Stimulated activated CD8-positive, alpha-beta memory T cell treated with anti-CD3 and anti-CD28 coated beads, Interleukin-4, amount 100 ng/mL, for 1 hour (primary cell): ENCODE measurements at places on chromosomes 5 and 9.
A peak's percentile ranks its signal among the peaks of the same experiment; 100 is the strongest.

DNA sequence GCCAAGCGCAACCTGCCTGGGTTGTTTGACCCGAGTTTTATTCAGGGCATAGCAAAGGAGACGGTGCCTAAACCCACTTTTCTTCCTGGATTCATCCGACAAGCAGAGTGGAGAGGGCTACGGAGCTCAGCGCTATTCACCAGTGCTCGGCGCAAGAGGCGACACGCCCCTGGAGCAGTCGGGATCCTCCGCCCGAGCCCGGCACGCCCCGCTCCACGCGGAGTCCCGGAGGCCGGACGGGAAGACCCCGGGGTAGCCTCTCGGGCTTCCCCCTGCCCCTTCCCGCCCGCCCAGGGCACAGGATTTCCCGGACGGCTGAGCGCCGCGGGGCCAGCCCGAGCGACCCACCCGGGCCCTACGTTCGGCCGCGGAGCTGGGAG is 427 bp downstream of the SERINC5 start:
- no peak for DNase-seq

GRCh38 chr5:116358911-116359418 is 215.7 kb downstream of the SEMA6A start:
- no peak for DNase-seq

DNA sequence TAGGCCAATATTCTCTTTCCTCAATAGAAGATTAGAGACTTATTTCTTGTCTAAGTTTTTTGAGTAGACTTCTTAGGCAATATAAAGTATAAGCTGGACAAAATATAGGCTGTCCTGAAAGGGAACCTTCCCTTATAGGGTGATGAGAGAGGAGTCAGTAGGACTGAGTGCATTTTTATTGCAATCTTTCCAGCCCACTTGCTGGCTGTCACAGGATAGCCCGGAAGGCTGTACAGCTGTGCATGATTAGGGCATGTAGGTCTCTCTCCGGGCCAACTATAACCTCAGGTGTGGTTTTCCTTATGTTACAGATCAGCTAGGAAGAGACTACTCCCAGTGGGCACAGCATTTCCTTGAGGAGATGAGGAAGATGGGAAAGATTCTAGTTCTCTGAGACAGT is 159.8 kb upstream of the MEF2C start:
- no peak for DNase-seq

DNA sequence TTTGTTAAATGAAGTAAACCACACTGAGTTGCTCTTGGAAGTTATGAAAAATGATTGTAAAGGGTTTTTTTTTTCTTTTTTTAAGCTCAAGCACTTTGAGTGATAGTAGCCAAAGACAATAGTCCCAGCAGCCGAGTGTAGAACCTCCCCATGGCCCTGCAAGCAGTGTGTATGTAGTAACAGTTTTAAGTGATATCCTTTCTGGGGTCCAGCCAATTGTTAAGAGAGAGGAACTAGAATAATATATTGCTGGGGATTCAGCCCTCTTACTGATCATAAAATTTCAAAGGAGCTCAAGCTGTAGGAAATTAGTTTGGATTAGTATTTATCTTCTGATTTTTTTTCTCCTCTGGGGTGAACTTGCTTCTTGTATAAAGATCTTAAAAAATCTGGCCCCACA is 43.2 kb downstream of the NPR3 start:
- DNase-seq = no peak

GRCh38 chr9:108296056-108296455 is 559.7 kb downstream of the ACTL7B start:
- no peak for DNase-seq

DNA sequence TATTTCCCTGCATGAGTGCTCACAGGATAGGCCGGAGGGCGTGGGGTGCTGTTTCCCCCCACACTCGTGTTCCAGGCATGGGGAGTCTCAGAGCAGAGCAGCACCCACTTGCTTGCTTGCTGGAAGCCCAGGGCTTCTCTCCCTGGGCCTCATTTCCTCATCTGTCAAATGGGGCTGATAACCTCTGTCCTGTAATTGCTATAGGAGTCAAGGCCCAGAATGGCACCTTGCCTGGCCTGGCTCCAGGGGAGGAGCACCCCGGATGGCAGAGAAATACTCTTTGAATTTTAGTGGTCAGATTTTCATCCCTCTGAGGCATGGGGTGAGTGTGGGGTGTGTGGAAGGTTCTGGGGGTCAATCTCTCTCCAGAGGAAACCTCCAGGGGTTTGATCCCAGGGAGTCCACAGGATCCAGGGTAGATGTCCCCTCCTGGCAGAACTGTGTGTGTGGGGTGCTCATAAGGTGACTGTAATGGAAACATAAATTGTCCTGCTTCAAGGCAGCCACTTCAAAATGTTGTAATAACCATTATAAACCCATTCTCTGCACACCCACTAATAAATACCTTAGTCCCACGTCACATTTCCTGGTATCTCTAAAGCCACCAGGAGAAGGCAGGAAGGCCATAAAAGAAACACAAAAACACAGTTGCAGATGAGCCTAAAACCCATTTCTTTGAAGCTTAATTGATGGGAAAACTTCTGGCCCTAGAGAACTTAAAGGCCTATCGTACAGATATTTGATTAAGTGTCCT is 272.2 kb downstream of the FSTL4 start:
- no peak for DNase-seq

DNA sequence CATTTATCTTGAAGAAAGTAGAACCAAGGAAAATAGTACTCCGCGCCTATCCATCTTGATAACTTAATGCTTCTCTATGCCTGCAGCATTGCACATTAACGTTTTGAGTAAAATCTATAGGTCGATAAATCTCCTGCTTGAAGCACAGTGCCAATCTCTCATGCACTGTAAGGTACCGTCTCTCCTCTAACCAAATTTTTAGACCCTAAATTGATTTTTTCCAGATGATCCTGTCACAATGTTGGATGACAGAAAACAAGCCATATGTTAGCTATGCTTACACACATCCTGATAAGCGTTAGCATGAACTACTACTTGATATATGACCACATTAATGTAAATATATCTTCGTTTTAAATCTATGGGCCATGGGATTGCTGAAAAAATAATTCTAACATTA is 723.8 kb upstream of the CDH6 start:
- no peak for DNase-seq

- DNase-seq = no peak
Observed at GRCh38 chr9:4875559-4875958, 82.8 kb downstream of the RCL1 start.

- no peak for DNase-seq
Observed at GRCh38 chr9:92349771-92350739, 24.3 kb downstream of the CENPP start.

DNA sequence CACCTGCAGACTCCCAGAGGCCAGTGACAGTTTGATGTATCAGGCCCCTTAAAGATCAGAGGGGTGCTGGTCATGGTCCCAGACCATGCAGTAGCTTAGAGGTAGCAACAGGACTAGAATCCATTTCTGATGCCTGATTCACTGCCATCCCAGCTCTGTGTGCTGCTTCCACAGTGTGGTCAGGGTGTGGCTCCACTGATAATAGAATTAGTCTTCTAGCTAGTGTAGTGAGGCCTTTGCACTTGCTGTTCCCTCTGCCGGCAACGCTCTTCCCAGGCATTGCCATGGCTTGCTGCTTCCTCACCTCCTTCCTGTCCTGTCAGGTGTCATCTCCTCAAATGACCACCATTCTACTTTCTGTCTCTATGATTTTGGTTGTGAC is 15.8 kb downstream of the PPARGC1B start:
- no peak for DNase-seq

- DNase-seq = no peak
Observed at GRCh38 chr5:178376921-178377582, 144.4 kb upstream of the PHYKPL start.

DNA sequence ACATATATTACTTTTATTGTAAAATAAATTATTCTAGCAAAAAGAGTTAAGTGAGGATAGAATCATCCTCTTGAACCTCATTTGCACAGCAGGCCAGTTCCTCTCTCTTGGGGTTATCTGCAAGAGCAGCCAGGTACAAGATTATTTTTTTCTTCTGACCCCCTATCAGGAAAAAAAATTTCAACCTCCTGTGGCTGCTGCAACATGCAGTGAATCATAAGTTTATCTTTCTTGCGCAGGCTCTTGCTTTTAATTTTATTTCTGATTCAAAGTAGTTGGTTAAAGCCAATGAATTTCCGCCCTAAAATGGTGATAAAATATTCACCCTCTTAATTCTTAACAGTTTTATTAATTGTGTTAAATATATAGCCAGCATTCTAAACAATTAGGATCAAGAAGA is 69.7 kb upstream of the PPP3R2 start:
- no peak for DNase-seq

DNA sequence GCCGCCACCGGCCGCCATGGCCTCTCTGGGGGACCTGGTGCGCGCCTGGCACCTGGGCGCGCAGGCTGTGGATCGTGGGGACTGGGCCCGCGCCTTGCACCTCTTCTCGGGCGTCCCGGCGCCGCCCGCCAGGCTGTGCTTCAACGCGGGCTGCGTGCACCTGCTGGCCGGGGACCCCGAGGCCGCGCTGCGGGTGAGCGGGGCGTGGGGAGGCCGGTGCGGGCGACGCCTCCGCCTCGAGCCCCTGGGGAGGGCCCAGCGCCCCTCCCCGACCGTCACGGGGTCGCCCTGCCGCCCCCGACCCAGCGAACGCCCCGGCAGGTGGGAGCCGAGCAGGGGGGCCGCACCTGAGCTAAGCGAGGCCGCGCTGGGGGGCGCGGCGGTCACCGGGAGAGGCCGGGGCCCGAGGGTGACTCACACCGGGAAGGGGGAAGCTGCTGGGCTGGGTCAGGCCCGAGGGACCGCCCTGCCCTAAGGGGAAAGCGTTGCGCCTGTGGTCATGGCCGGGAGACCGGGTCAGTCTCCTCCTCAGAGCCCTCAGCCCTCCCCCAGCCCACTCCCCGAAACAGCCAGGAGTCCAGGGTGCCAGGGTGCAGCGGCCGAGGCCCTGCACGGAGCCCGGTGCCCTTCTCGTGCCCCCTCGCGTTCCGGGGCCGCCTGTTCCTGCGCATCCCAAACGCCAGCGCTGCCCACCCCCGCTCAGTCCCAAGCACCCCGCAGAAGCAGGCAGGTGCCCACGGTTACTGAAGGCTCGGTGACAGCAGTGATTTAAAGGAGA is 510 bp downstream of the NOXA1 start:
- DNase-seq = no peak

DNA sequence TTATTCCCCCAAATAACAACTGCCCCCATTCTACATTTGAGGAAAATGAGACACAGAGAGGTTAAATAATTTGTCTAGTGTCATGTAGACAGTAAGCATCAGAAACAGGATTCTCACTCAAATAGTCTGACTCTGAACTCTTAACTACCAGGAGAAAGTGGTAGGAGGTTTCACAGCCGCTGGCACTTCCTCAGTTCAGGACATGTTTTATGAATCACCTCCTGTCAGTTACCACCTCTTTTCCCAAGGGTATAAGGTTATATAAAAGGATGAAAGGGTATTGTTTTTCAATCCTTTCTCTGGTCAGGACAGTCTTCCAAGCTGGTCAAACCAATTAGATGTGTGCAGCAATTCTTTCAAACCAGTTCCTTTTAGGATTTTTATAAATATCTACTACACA is 52.1 kb downstream of the TSSK1B start:
- DNase-seq = no peak

GRCh38 chr5:128626536-128627090 is 88.6 kb upstream of the FBN2 start:
- no peak for DNase-seq

DNA sequence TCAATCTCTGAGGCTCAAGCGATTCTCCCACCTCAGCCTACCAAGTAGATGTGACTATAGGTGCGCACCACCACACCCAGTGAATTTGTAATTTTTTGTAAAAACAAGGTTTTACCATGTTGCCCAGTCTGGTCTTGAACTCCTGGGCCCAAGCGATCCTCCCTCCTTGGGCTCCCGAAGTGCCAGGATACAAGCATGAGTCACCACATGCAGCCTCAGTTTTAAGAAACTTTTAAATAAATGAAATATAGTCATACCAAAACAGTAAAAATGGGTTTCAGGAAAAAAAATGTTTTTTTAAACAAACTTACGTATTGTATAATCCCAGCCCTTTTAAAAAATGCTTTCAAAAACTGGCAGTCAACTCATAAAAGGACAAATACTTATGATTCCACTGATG is 26.6 kb downstream of the FXN start:
- DNase-seq = no peak

DNA sequence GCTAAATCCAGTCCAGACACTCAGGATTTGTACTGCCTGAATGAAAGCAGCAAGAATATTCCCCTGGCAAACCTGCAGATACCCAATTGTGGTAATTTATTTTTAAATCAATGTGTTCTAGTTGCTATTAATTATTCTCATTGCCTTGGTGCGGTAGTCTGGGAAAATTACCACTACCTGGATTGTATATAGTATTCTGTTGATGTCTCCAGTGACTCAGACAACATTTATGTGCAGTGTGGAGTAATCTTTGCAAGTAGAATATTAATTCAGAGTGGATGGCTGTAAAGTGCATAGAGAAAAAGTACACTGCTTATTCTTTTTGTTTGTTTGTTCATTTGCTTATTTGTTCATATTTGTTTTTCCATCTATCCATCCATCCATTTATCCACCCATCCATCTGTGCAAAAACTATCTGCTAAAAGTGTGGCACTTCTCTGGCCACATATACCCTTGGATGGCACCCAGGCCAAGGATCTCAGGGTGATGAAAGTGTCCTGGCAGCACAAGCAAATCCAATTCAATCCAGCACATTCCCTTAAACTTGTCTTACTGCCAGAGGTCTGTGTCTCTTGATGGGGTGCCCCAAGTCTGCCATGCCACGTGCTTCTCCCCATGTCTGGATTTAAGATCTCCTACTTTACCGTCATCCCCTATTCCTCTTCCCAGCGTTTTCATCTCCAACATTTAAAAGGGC is 41.3 kb downstream of the NTRK2 start:
- DNase-seq = no peak

- DNase-seq = peak; percentile 2
Observed at GRCh38 chr9:82961504-82962125, 101.3 kb downstream of the RASEF start.

DNA sequence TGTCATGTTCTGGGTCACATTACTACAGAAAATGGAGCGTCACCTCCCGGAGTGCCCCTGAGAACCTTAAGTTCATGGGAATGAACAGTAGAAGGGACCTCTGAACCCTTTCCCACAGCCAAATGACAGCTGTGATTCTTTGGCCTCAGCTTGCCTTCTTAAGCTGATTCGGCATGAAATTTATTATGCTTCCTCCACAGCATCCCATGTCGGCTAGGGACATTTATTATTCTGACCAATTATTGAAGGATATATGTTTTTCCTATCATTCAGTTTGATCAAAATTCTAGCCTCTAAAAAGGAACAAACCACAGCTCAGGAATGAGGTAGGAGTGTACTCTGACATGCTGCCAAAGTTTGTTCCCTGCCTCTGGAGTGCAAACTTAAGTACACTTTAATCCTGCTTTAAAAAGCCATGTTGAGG is 440.6 kb downstream of the CETN3 start:
- DNase-seq = no peak
